ENCODE measurements at places on chromosomes 11 and 22.

DNA sequence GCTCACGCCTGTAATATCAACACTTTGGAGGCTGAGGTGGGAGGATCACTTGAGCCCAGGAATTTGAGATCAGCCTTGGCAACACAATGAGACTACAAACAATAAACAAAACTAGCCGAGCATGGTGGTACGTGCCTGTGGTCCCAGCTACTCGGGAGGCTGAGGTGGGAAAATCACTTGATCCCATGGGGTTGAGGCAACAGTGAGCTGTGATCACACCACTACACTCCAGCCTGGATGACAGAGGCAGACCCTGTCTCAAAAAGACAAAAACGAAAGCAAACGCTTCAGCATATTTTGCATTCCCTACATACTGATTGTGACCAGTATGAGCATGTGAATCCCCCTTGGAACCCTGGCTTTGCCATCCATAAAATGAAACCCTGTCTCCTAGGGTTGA is 33.9 kb upstream of the MN1 start:
- no peak for DNase-seq

DNA sequence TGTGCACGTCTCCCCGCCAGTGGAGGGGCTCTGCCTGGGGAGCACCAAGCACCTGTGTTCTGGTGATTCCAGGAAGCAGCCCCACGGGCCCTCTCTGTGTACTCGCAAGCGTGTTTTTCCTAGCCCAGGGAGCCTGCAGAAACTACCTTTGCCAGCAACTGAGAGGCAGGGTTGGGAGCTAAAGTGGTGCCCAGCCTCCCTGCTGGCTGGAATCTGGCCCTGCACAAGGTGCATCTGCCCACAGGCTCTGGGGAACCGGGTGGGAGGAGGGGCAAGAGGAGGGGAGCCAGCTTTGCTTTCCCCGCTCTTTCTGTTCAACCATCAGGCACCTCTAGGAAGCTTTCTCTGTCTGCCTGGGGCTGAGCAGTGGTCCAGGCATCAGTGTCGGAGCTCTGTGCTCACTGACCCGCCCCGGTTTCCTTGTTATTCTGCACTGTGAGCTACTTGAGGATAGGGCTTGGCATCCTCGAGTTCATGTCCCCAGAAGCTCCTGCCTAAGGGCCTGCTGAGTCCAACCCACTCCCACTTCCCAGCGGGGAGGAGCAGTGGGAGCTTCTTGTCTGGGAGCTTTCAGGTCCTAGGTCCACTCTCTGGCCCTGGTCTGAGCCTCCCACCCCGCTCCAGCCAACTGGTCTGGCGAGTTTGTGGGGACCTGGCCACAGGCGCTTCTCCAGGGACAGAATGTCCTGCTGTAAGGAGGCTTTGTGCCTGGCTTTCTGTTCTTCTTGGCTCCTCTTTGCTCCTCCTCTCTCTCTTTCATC is 14.9 kb downstream of the DAGLA start:
- DNase-seq: no peak

DNA sequence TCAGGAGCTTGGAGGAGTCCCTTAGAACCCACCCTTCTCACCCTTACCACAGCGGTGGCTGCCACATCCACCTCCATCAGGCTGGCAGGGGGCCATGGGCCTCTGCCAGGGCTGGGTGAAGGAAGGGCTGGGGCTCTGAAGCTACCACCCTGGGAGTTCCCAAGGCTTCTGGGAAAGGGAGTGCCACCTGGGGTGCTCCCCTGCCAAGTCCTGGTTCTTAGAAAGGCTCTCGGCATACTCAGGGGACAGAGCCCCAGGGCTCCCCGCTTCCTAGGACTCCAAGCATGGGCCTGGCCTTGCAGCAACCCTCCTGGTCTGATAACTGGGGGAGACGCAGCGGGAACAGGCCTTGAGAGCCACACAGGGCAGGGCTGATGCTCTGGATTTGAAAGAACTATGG is 438 bp upstream of the PLA2G3 start:
- DNase-seq: no peak

- DNase-seq: no peak
Measured at GRCh38 chr11:70545610-70545912, 147.2 kb downstream of the CTTN start.

GRCh38 chr22:32354360-32355351 is 3.0 kb upstream of the RFPL3 start:
- DNase-seq: no peak

GRCh38 chr11:27830206-27830605 is 130.0 kb upstream of the BDNF start:
- DNase-seq: no peak

- DNase-seq: peak; percentile 80
Measured at GRCh38 chr11:61891331-61892084, at the start of gene FADS3. Gene FADS3, minus strand, starts transcription at chr11:61891545. Its CDS starts 164 bp downstream, at chr11:61891381.

DNA sequence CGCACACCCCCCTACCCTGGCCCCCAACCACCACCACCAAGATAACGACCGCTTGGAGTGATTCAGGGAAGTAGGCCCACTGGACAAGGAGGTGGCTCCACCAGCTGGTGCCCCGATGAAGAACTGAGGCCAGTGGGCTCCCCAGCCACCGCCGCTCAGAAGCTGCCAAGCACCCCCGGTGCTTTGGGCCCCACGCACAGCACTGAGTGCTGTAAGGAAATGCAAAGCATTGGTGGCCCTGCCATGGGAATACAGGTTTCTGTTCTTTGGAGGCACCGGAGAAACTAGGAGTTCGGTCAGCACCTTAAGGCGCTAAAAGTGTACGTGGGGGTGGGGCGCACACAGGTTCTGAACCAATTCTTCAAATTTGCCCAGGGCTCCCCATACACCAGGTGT is 664 bp upstream of the PRSS23 start:
- peak; percentile 43 for DNase-seq

DNA sequence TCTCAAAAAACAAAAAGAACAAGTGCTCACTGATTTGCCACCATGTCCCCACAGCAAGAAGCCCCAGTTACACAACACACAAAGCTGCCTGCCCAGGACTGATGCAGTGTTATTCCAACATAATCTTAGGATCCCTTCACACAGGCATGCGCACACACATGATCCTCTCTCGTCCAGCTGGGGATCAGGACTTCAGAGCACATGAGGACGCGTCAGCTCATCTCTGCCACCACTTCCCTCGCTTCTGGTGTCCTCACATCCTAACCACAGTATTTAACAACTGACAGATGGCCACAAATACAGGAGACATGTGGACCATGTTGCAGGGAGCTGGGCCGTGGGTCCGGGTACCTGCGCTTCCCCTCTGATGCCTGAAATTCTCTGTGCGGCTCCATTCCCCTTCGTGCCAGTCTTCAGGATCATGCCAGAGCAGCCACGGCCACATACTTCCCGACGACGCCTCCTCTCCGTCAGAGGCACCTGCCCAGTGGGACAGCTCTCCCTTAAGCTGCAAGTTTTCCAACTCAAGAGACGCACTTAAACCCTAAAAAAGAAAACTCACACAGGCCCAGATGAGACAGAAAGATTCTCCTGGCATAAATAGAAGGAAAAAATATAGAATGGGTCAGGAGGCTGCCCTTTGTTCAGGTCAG is 68.3 kb downstream of the PACSIN2 start:
- no peak for DNase-seq

GRCh38 chr11:90845126-90845525 is 622.3 kb upstream of the CHORDC1 start:
- no peak for DNase-seq

GRCh38 chr11:45622861-45623260 is 42.6 kb downstream of the CHST1 start:
- DNase-seq: no peak

GRCh38 chr11:45812581-45813548 is 7.9 kb downstream of the SLC35C1 start:
- no peak for DNase-seq

- no peak for DNase-seq
Measured at GRCh38 chr22:42969348-42969975, 45.5 kb downstream of the PACSIN2 start.

- no peak for DNase-seq
Measured at GRCh38 chr11:122807731-122808477, 30.4 kb upstream of the CRTAM start.

DNA sequence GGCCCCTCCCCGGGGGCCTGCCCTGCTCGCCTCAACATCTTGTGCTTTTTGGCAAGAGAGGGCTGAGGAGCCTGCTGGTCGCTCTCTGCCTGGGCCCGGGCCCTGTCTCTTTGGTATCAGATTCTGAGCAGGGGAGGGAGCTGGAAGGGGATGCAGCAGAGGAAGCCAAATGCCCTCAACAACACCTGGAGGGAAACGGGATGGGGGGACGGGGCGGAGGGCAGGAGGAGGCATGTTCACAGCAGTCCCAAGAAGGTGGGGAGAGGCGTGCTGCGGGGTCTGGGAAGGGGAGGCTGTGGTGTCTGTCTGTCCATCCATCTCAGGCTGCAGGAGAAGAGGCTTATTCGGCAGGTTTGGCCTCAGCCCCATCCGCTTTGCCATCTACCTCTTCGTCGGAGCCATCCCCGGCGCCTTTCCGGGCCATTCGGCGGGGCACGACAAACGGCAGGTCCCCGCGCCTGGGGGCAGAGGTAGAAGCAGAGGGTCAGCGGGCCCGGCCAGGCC is 29.4 kb downstream of the APOL1 start:
- DNase-seq: no peak

DNA sequence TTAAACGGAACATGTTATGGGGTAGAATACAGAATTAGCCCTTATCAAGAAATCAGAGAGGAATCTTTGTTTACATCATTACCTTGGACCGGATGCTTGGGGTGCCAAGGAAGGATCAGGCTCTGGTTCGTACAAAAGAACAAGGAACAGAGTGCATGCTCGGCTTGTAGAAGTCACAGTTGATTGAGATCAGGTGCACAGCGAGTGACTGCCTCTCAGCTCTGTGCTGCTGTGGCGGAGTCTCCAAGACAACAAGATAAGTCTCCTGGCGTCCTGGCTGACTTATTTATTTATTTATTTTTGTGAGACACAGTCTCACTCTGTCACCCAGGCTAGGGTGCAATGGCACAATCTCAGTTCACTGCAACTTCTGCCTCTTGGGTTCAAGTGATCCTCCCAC is 31.8 kb downstream of the GLB1L2 start:
- DNase-seq: peak; percentile 51

DNA sequence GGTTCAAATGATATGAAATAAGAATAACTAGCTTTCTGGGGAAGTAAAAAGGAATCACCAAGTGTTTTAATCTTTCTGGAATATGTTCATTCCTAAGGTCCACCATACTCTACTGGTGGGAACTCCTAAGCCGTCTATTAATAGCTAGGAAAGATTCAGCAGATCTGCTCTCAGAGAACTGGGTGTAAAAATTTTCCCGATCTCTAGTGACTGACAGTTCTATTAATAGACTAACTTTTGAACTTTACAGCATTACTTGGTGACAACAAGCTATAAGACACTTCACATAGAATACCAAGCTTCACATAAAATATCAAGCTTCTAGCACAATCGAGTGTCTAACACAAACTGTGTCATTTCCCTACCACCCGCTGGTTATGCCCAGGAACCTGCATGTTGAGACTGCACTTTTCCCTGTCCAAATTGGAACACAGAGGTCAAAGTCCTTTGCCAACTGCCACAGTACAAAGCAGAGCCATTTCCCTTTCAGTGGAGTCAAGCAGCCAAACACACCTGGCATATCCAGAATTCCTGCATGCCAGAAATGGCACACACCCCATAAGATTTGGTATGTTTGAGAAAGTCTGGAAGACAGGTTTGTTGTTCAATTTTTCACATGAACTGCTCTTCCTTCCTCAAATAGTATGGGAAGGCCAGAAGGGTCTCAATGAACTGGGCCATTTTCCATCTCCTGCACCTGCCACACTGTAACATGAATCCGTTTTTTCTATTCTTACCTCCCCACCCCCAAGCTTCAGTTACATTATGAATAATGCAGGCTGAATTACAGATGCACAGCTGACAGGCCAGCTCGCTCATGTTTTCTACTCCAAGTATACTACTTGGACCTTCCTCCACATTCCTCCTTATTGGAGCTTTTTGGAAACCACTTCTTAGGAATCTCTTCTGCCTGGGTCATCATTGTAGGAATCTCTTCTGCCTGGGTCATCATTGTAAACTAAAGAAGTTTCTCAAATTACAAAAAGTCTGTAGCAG is 3.7 kb downstream of the OSBP start:
- peak; percentile 97 for DNase-seq
